ENCODE measurements at places on chromosomes 1 and 21.
A peak's percentile ranks its signal among the peaks of the same experiment; 100 is the strongest.

DNA sequence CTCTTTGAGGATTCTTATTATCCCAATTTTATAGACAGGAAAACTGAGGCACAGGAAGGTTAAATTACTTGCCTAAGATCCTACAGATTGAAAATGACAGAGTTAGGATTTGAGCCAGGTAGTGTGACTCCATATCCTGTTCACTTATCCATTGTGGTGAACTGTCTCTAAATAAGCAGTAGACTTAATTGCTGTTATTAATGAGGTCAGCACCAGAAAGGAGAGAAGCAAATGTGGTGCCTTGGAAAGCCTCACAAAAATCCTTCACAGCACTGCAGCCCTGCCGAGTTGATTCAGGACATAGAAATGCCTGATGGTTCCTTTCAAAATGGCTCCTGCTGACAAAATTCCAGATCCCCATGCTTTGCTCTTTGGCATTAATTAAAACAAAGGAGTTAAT lies 193.3 kb upstream of the BEND5 start:
- no peak for DNase-seq

- DNase-seq = peak; percentile 42
Measured at GRCh38 chr1:113998361-113998760, 19.1 kb downstream of the OLFML3 start.

- peak; percentile 68 for DNase-seq
Measured at GRCh38 chr1:162391790-162392563, 10.4 kb downstream of the C1orf226 start.

GRCh38 chr1:174800876-174801275 lies 198.9 kb upstream of the CACYBP start:
- no peak for DNase-seq

GRCh38 chr1:117387060-117387633 lies 19.9 kb downstream of the MAN1A2 start:
- DNase-seq = no peak

- DNase-seq = no peak
Measured at GRCh38 chr1:2411801-2412394, 466 bp downstream of the PEX10 start.

DNA sequence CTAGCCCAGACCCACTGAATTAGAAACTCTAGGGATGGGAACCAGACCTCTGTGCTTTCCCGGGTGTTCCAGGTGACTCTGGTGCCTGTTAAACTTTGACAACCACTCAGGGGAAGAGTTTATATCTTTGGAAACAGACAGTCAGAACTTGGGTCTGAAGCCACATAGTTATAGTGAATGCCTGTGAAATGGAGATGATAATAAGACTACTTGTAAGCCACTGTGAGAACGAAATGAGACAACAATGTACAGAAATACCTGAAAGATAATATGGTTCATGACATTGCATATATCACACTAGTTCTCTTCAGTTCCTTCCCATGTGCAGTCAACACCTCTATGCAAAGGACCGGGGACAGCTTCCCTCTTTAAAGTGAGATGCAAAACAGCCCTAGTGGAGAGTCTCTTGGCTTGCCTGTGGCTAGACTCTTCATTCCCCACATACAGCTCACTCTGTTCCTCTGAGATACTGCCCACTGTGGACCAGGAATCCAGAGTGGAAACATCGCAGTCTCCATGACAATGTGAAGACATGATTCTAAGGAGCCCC lies 287.5 kb downstream of the ASTN1 start:
- DNase-seq = no peak

DNA sequence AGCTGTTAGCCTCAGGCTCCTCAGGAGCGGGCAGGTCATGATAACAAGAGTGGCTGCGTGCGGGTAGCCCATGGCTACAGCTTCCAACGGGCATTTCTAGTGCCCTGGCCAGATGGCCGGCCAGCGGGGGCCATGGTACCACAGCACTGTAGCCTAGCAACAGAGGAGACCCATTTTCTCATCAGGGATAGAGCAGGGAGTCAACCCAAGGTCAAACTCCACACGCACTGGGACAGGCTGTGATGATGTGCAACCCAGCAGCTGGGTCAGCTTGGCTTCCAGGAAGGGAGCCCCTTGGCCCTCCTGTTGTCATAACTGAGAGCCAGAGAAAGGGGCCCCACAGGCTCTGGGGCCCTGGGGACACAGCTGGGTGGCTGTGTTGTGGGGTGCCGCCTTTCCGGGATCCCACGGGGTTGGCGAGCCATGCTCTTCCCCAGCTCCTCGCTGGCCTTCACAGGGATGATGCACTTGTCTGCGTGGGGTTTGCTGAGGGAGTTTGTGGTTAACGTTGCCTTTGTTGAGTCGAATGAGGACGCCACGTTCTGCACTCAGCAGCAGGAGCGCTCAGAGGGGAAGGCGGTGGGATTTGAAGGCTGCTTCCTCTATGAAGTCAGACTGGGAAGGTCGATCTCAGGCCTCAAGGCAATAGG lies 46.3 kb downstream of the COL18A1 start:
- no peak for DNase-seq

DNA sequence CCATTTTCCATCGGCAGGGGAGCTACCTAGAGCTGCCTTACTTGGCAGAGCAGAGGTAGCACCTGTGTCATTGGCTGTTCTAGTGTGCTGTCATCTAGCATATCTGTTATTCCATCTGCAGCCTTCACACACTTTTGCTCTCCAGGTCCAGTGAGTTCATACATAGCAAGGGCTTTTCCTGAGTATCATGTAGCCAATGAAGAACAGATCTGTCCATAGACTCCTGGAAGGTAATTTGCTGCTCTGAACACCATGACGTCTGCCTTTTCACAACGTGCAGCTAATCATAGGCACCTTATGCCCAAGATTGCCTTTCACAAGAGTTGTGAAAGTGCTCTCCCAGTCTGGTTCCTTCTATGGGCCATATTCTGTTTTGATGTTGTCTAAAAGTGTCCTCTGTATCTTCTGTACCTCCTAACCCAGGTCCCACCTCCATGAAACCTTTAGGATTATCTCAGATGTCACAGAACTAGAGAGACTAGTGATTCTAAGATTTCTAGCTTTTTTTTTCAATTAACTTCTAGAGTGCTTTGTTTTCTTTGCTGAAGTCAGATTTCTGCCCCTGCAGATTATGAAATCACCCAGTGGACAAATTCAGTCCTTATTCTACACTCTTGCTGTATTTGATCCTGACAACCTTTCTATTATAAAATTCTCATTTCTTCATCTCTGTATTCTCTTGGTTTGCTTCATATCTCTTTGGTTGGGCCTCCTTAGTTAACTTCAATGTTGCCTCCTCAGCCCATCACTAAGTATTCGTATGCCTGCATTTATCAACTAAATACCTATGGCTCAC lies 134.8 kb downstream of the PBX1 start:
- no peak for DNase-seq

GRCh38 chr1:25858906-25859789 lies at the start of gene AUNIP:
AUNIP (minus strand) TSS chr1:25859457; CDS start chr1:25859357, 100 bp downstream.
- peak; percentile 100 for DNase-seq

DNA sequence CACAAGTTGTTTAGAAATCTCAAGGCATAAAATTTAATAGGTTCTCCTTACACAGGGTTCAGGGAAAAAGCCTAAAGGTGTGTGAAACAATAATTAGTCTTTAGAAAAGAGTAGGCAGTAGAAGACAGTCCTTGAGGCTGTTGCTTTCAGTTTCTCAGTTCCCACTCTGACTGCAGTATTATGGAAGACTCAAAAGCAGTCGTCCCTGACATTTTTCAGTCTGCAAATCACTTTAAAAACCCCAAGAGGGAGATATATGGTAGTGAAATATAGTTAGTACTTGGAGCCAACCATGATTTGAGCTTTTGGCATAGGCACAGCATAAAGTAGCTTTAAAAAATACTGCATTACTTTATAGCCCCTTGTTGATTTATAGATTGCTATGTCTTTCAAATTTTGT lies 299.7 kb downstream of the OLFM3 start:
- no peak for DNase-seq

- no peak for DNase-seq
Measured at GRCh38 chr21:34158866-34159835, 85.8 kb downstream of the MRPS6 start.

DNA sequence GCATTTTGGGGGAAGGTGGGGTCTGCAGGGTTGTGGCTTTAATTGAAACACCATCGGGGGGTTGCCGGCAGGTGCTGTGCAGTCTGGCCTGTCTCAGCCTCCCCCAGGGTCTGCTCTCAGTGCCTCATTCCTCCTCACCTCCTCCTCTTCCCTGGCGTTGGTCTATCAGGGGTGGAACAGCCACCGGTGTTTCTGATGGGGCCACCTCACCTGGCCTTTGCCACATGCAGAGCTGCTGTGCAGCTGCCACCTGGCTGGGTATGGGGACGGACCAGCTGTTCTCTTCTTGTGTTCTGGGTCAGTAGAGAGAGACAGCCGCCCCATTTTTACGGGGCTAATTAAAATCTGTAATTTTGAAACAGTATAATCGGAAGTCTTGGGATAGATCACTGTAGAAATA lies 53.9 kb downstream of the SPSB1 start:
- no peak for DNase-seq

- DNase-seq = no peak
Measured at GRCh38 chr1:91790392-91790791, 95.6 kb downstream of the TGFBR3 start.

DNA sequence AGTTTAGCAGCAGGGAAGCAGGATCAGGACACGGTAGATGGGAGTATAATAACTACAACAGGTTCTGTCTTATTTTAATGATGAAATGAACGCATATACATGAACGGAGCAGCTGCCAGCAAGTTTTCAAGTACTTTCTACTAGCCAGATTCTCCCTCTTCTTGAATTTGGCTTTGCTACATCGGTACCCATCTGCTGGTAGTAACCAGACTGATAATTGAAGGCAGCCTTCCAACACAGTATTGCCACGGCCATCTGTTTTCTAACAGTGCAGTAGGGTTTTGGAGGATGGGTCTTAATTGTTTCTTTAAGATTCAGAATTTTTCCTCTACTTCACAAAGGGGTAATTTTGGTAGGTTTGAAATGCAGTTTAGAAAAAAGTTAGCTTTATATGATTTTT lies 33.4 kb downstream of the CENPF start:
- DNase-seq = no peak

GRCh38 chr1:18199462-18199861 lies 91.9 kb downstream of the IGSF21 start:
- DNase-seq = no peak

DNA sequence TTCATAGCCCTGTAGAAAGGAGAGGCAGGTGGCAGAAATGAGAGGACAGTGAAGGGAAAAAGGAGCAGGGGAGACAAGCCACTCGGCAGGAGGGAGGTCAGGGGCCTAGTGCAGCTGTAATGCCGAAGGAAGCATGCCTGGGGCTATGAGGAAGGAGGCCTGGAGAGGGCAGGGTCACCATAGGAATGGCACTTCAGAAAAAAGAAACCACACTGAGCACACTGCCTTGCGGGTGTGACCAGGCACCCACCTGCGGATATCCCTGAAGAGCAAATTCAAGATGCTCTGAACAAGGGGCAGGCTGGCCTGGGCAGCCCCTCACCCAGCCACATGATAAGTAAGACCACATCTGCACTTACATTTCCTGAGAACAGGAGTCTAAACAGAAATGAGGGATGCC lies 104.7 kb downstream of the JAK1 start:
- no peak for DNase-seq

DNA sequence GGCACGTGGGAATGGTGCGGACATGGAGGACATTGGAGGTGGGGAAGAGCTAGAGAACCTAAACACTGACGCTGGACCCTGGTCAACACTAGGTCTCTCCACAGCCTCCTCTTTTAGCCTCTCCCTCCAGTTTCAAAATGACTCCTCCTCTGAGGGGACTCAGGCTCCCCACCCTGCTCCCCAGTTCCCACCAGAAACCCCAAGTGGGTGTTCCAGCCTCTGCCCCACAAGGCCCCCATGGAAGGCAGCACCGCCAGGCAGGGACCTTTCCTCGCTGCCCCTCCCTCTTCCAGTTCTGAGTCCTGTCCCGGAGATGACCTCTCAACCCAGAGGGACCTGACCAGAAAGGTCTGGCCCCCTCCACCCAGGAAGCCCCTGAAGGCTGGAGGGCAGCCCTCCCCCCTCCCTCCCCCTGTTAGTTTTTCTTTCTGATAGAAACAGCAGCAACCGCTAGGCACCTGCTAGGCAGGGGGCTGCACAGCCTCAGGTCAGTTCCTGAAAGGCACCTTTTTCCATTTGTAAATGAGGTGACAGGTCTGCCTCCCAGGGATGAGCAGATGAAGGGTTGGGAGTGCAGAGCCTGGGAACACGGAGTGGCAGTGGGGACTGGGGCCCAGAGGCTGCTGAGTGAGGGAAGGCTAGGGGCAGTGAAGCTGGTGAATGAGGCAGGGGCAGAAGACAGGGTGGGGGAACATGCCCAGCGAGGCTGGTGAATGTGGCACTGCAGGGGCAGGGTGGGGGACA lies 9.3 kb upstream of the ITGB2 start:
- no peak for DNase-seq

DNA sequence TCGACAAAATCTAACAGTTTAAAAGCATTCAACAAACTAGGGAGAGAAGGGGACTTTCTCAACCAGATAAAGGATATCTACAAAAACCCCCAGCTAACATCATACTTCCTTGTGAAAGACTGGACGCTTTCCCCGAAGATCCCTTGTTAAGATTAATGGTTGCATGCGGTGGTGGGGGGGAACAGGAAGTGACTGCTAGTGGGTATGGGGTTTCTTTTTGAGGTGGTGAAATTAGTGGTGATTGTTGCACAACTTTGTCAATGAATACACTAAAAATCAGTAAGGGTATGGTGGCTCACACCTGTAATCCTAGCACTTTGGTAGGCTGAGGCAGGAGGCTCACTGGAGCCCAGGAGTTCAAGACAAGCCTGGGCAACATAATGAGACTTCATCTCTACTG lies 26.9 kb upstream of the EYA3 start:
- no peak for DNase-seq

GRCh38 chr21:46557469-46557868 lies 47.4 kb downstream of the S100B start:
- DNase-seq = no peak

GRCh38 chr1:62294261-62294660 lies 25.0 kb downstream of the KANK4 start:
- DNase-seq = peak; percentile 27

DNA sequence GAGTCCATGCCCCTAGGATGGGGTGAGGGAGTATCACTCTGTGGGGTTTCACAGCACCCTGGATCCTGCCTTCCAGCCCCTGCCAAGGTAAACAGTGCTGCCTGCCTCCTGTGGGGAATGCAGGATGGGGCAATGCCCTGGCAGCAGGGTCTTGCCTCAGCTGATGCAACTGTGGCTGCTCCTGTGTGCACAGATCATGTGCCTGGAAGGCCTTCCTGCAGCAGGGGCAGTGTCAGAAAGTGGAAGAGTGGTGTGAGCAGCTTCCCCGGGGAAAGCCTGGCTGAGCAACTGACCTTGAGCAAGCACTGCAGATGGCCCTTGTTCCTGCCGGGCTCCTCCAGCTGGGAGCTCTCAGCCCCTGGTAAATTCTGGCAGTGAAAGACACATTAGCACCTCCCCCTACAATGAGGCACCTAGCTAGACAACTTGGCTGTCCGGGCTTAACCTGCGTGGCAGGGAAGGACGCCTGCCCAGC lies 9.9 kb downstream of the TOR3A start:
- DNase-seq = peak; percentile 75

All from GM03348 (cell line).